ENCODE measurements at places on chromosomes 5 and 9.

DNA sequence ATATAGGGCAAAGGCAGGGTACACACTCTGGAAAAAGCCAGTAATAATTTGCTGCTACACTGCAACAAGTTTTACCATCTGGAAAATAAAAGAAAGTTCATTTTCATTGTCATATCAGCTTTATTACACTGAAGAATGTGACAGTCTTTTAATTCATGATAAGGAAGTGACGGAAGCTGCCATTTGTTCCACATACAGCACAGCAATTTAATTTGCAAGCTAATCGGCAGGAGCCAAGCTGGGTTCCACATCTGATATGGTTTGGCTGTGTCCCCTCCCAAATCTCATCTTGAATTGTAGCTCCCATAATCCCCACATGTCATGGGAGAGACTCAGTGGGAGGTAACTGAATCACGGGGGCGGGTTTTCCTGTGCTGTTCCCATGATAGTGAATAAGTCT lies 16.5 kb downstream of the PRELID2 start:
- DNase-seq, result no peak

GRCh38 chr5:160272264-160272663 lies 40.1 kb downstream of the CCNJL start:
- no peak for DNase-seq

DNA sequence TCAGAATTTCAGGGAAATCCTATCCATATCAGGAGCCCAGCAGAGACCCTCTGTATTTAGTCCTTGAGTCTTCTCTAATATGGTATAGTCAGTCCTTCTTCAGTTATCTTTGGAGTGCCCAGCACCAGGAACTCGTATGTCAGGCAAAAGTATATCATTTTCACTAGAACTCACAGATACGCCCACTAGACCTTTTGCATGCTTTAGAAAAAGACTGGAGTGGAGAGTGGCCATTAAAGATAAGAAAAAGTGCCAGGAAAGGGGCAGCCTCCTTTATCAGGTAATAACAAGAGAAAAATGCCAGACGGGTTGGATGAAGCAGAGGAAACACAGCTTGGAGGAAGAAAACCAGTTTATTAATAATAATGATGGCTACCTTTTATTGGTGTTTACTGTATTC lies 63.5 kb downstream of the GPR21 start:
- DNase-seq, result no peak

DNA sequence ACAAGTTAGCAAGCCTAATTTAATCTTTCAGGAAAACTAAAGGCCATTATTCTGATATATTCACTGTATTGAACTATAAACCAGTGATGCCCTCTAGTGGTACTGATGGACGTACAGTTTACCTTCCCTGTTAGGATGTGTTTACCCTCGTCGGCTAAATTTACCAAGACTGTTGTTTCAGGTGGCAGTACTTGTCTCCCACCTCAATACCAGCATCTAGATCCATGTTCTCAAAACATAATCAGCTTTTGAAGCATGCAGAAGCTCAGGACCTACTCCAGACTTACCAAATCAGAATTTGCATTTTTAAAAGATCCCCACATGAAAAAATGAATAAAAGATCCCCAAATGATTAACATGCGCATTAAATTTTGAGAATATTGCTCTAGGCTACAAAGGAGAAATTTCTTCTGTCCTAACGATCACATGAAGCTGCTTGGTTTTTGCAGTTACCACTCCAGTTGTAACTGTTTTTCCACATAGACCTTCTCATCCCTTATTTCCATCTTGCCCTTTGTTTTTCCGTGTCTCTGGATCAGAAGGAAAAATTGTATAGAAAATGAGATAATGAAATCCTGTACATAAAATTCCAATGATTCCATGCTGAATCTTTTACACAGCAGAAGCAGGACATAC lies 3.2 kb upstream of the BAAT start:
- peak; percentile 58 for DNase-seq

DNA sequence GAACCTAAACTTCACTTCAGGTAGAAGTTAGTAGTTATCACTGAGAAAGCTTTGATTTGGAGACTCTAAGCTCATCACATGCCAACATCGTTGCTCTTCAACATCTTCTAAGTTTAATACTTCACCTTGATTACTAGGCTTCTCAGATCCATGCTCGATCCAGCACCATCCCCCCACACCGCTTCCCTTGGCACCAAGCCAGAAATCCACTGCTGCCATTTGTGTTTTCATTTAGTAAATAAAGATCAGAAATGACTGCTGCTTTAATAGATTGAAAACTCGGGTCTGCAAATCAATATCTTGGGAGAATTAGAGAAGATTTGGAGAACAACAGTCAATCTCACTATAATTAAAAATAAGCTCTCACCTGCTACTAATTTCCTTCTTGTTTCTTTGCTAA lies 214.7 kb upstream of the NR4A3 start:
- DNase-seq, result no peak

DNA sequence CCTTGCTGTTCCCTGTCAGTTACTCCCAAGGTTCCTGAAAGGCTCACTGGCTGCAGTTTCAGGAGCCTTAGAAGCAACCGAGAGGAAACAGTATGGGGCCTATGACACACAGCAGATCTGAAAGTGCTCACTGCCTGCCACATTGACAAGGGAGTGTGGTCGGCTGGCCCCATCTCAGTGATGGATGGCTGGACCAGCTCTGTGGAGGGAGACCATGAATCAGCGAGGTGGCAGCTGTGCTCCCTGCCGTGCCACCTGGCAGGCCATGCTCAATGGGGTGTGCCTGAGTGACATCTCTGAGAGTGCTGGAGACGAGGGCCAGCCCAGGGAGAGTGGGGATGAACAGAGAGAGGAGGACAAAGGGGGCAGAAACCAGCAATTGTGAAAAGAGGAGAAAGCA lies 49.1 kb downstream of the DOCK2 start:
- DNase-seq, result no peak

GRCh38 chr9:122173670-122174069 lies 14.0 kb downstream of the MORN5 start:
- DNase-seq, result no peak

DNA sequence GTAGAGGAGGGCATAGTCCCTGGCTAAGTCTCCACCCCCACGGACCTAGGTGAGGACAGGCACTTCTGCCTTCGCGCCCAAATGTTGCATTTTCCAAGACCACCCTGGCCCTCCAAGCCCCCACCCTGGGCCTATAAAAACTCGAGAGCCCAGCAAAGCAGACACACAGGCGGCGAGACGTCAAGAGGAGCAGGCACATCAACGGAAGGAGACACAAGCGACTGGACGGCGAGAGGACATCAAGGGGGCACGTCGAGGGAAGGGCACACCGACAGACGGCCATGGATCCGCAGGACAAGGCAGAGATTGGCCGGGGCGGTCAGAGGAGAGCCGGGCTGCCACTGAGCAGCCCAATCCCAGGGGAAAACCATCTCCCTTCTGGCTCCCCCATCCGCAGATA lies 348.0 kb downstream of the MTRR start:
- no peak for DNase-seq

DNA sequence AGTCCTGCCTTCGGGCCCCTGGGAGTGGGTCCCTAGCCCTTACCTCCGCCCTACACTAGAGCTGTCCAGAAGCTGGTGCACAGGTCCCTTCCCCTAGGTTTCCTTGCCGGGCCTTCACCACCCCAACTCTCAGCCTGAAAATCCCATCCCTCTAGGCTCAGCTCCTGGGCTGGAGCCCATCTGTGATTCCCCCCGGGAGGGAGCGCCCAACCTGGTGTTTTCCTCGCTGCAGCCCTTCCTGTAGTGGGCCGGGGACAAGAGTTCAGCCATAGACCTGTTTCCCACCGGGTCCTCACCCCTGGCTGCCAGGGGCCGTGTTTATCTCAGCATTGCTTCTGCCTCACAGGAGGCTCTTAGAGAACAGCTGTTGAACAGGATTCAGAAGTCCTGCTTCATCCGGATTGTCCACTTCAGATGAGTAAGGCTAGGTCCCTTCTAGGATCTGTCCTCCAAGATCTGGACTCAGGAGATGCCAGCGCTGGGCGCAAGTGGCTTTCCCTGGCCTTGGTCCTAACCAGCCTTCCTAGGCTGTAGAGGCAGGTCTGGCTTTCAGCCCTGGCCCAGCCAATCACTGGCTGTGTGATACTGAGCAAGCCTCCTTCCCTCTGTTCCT lies 965 bp downstream of the GLIPR2 start:
- DNase-seq, result no peak

DNA sequence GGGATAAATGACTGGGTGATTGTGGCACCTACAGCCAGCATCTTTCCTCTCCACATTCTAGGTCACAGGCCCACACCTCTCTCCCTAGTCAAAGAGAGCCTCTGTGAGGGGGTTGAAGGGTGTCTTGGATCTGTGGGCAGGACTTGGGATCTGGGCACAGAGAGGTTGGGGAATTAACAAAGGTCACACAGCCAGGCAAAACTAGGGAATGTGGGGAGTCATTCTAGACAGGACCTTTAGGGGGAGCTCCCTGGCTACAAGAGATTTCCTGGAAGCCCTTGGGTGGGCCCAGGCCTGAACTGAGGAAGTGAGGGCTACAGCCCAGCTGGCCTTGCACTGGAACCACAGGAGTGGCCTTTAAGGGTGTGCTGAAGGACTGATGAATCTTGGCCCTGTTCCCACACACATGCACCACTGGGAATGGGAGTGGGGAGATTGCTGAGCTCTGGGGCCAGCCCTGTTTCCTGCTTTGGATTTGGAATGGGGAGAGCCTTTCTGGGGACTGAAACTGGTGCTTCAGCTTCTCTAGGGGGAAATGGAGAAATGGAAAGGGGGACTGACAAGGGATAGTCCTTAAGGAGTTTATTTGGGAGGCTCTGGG lies 12.4 kb upstream of the CXXC5 start:
- no peak for DNase-seq

- no peak for DNase-seq
These were observed 27.3 kb upstream of the TTC23L start for GRCh38 chr5:34811706-34812105.

- DNase-seq, result no peak
These were observed 48.1 kb downstream of the SPATA31C2 start for GRCh38 chr9:88090151-88090581.

- no peak for DNase-seq
These were observed 76.1 kb downstream of the SHB start for GRCh38 chr9:37992924-37993349.

DNA sequence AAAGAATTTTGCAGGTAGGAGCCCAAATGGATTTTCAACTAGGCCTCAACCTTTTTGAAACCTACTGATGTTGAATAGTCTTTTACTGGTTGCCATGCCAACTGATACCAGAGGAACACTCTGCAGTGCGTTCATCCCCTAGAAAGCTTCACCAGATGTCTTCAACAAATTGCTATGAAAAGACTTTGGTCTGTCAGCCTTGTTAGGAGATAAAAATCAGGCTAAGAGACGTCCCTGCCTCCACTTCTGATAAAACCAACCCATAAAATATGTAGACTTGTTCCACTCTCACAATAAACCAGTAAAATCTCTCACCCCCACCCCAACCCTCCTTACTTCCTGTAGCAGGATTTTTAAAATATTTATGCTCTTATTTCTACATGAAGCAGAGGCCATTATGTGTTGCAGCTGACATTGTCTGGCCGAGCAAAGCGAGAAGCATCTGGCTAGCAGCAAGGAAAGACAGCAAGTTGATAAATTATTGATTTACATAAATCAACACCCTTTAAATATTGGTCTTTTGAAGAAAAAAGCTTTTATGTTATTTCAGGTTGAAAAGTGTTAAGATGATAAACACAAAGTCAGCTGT lies 428.7 kb downstream of the ISL1 start:
- no peak for DNase-seq

GRCh38 chr5:9641806-9642355 lies 11.7 kb upstream of the TAS2R1 start:
- DNase-seq, result no peak

- no peak for DNase-seq
These were observed 407.7 kb downstream of the SH3GL2 start for GRCh38 chr9:17986595-17986994.

- no peak for DNase-seq
These were observed 19.6 kb downstream of the TNC start for GRCh38 chr9:115098226-115098965.

DNA sequence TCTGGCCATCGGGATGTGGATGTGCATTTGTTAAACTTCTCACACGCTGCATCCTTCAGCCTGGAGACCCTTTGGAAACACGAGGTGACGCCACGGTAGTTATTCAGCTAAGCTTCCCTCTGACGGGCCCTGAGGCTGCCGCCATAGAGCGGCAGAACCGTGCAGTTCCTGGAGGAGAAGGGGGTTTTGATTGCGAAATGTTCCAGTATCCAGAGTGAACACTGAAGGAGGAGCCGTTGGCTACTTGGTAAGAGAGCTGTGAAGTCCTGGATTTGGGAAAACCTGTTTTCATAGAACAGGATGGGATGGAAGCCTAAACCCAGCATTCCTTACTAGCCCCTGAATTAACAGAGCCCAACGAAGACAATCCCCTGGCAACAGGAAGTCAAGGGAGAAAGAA lies 23.0 kb upstream of the EXOC3 start:
- no peak for DNase-seq

DNA sequence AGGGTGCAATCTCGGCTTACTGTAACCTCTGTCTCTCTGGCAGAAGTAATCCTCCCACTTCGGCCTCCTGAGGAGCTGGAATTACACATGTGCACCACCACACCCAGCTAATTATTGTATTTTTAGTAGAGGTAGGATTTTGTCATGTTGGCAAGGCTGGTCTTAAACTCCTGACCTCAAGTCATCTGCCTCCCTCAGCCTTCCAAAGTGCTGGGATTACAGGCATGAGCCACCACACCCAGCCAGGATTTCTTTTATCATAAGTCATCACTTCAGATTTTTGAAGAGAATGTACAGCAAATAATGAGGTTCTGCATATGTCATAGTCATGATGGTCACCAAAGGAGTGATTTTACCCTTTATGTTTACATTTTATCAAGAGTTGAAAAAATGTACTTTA lies 108.1 kb downstream of the GCNT1 start:
- DNase-seq, result no peak

DNA sequence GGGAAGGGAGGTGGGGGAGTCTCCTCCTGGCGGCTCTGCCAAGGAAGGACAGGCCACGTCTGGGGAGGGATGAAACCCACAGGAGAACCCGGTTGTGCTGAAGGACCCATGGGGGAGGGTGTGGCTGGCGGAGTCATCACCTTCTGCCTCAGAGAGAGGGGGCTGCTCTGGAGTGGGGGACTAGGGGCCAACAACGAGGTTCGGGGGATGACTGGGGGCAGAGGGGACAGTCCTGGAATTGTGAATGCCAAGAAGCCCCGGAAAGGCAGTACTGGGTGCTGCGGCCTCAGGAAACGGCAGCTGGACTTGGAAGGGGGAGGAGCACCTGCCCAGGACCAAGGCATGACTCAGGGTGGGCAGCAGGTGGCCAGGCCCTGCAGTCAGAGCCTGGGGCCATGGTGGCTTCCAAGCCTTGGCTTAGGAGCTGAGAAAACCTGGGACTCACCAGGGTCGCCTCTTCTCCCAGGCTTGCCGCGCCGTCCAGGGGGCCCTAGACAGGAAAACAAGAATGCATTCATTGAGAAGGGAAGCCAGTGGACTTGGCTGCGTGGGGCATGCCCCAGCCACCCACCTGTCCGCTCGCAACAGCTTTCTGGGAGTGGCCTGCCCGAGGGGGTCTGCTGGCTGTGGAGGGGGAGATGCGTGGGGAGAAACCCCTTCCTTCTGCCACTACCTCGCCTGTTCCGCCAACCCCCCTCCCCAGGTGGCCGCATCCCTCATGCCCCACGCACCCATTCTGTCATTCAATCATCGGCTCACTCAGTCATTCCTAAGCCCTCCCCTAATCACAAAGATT lies 74.0 kb upstream of the PHYKPL start:
- no peak for DNase-seq

GRCh38 chr9:127550282-127550681 lies 61.8 kb upstream of the STXBP1 start:
- DNase-seq, result no peak

All from HCT116 (cell line).